ENCODE measurements at places on chromosomes 7 and 10. TPM values are rescaled to one million over a fixed set of nuclear protein-coding genes. Genes with fewer than 3 reads are reported as not detected.

Gene ZNF488
- total RNA-seq, result 1.1 TPM

DNA sequence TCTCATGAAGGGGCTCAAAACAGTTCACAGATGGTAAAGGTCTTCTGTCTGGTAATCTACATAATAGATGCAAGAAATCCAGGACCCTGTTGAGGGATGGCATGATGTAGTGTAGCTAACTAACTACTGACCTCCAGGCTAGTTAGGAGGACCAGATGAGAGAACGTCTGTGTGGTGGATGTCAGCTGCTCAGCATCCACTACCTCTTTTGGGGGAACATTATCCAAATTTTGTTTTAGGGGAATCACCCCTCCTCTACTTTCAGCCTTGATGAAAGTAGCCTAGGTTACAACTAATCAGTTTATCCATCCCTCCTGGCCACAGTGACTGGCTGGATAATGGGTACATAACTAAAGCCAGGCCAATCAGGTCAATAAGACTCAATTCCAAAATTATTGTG is 246.0 kb downstream of the RNLS start:
- no peak for DNase-seq

DNA sequence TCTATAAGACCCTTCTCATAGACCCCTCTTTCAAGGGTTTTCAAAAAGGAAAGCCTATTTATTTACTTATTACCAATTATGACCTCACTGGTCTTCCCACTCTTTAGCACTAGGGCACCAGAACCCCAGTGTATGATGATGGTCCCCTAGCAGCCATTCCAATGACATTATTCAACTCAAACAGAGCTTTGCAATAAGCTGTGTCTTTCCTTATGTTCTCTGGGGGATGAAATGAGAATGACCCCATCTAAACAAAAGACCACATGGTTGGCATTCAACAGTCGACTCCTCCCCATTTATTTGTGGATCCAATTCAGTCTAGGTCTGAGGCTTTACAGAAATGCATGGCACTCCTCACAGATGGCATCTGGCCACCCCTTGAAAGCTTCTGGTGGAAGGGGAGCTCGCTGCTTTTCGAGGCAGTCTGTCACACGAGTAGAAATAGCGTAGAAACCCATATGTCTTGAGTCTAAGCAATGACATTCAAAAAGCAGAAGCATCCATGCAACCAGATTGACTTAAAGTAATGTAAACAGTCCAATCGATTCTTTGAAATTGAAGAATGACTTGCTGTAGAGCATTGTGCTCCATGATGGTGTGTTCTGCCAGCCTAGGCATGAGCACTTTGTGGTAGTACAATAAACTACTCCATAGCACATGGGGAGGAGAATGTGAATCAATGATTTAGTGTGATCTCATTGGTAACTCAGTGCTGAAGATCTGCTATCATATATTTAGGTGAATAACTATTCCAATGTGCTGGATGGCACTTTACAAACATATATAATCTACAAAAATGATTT is 29.8 kb downstream of the NRP1 start:
- DNase-seq, result no peak

- DNase-seq, result peak; percentile 35
Observed at GRCh38 chr7:67371429-67372305, 375.0 kb downstream of the TYW1 start.

Measured in chondrocyte (in vitro differentiated cells).